ENCODE measurements at places on chromosomes 2 and 18.

DNA sequence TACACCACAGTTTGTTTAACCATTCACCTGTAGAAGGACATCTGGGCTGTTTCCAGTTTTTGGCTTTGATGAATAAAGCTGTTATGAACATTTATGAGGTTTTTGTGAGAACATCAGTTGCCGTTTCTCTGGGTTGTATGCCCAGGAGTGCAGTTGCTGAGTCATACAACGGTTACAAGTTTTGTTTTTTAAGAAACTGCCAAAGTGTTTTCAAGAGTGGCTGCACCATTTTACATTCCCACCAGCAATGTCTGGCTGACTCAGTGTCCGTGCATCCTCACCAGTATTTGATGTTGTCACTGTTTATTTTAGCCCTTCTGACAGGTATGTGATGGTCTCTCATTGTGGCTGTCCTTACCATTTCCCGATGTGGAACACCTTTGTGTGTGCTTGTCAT lies 48.0 kb upstream of the GPR17 start:
- DNase-seq, result no peak

DNA sequence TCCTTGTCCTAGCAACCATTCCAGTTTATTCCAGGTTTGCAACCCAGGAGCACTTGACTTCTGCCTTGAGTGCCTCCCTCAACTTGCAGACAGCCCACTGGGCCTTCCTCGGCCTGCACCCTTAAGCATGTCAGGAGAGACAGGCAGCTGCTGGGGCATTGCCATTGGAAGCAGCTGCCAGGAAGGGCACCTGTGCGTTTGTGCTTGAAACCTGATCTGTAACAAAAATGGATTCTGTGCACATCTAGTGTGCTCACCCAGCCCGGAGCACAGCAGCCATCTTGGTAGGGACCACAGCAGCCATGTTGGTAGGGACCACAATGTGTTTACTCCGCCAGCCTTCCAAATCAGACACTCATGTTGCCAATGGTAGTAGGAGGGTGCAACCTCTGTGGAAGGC lies 44.3 kb upstream of the GLI2 start:
- DNase-seq, result no peak

- no peak for DNase-seq
Observed at GRCh38 chr2:207251573-207252192, 85.9 kb upstream of the KLF7 start.

- DNase-seq, result no peak
Observed at GRCh38 chr2:2291500-2292260, 39.4 kb downstream of the MYT1L start.

DNA sequence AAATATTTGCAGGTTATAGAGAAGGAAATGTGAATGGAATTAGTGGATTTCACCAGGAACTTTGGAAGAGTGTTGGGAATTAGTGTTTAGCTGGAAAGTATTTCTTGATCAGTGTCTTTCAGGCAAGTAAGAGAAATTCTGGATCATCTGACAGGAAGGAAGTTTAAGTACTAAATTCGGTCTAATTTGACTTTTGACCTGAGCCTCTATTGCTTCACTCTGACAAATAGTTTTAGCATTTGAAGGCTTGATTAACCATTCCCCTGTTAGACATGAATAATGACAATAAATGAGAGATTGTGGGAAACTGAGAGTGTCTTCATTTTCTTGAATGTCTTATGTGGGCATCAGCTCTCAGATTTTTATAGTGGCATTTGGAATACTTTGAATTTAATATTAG lies 16.0 kb downstream of the CCNT2 start:
- no peak for DNase-seq

- no peak for DNase-seq
Observed at GRCh38 chr2:218024871-218025270, 22.1 kb upstream of the TNS1 start.

GRCh38 chr2:65077898-65078297 lies 21.7 kb downstream of the CEP68 start:
- no peak for DNase-seq

GRCh38 chr2:74548900-74549826 lies 4.6 kb downstream of the LOXL3 start:
- DNase-seq, result no peak

- DNase-seq, result no peak
Observed at GRCh38 chr2:10170256-10170655, 47.7 kb downstream of the RRM2 start.

GRCh38 chr2:762646-763045 lies 85.4 kb upstream of the TMEM18 start:
- DNase-seq, result no peak

- DNase-seq, result no peak
Observed at GRCh38 chr2:170665743-170666142, 49.4 kb upstream of the SP5 start.

Data from BJ (cell line).